ENCODE measurements at places on chromosomes 1 and 21.

DNA sequence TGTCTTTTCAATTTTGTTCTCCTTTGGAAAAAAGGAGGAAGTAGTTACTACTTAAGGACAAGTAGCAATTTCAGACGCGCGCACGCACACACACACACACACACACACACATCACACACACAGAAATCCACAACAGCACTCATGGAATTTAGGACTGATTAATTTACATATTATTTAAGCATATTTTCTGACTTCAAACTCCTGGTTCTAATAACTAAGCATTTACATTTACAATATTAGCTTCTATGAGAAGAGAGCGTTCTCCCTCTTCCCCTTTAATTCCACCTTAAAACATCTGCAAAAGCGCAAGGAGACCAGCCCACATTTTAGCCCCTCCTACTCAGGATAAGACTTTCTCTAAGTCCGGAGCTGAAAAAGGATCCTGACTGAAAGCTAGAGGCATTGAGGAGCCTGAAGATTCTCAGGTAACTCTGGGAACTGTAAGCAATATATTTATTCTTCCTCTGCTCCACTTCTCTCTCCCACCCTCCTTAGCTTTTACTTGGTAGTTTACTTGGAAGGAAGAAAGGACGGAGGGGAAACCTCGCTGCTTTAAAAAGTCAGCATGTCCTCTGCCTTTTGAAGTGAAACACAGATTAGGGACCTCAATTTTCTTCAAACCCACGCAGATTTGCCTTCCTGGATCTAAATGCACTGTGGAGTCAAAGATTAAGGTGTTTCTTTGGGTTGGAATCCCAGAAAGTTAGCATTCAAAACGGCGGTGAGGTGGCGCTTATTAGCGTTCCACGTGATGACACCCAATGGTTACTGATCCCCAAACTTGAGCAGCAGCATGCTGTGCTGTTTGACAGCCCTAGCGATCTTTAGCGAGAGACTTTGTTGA is at the start of gene PLA2G4A:
Gene PLA2G4A, plus strand, starts transcription at position 339 of the 844 bp plus-strand sequence. CDS start 25,406 bp downstream, outside the sequence.
- no peak for DNase-seq

GRCh38 chr1:223684488-223684792 is 18.9 kb upstream of the CAPN8 start:
- DNase-seq, result no peak

DNA sequence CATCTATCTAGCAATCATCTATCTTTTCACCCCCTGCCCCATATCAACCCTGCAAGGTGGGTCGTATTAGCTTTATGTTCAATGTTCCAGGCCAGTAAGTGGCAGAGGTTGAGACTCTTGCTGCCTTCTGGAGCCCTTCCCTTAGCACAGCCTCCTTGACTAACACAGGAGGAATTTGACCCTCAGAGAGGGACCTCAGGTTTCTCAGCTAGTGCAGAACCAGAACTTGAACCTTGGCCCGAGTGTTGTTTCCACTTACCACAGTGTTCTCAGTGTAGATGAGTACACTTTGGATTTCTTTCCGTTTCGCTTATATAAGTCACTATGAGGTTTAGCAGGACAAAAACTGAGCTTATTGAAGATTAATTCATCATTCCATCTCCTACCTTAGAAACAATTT is 11.1 kb upstream of the ATF3 start:
- DNase-seq, result no peak

GRCh38 chr1:46188295-46189030 is 9.8 kb downstream of the POMGNT1 start:
- no peak for DNase-seq

DNA sequence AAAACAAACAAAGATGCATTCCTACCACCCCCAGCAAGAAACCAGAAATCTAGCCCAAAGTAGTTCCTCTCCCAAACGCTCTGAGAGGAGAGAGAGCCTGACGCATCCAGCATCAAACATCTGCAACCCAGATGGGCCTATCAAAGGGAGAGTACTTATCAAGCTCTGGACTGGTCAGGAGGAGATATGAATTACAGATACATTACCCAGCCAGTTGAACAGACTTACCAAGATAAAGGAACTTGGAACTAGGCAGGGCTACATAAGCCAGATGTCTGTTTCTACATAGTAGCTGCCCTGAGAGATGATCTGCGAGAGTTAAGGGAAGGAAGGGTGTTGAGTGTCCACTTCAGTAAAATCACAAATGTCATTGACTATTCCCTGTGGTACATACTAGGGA is 138.4 kb downstream of the PAPPA2 start:
- no peak for DNase-seq

Measured in GOT3 (cell line).